Esophagus mucosa (tissue), 1 donor: ENCODE measurements at places on chromosomes 6 and 20.

GRCh38 chr6:80209430-80209829, 103.0 kb downstream of the BCKDHB start:
- no peak for ATAC-seq

GRCh38 chr6:31829633-31830283, 2.2 kb downstream of the HSPA1B start:
- no peak for ATAC-seq

DNA sequence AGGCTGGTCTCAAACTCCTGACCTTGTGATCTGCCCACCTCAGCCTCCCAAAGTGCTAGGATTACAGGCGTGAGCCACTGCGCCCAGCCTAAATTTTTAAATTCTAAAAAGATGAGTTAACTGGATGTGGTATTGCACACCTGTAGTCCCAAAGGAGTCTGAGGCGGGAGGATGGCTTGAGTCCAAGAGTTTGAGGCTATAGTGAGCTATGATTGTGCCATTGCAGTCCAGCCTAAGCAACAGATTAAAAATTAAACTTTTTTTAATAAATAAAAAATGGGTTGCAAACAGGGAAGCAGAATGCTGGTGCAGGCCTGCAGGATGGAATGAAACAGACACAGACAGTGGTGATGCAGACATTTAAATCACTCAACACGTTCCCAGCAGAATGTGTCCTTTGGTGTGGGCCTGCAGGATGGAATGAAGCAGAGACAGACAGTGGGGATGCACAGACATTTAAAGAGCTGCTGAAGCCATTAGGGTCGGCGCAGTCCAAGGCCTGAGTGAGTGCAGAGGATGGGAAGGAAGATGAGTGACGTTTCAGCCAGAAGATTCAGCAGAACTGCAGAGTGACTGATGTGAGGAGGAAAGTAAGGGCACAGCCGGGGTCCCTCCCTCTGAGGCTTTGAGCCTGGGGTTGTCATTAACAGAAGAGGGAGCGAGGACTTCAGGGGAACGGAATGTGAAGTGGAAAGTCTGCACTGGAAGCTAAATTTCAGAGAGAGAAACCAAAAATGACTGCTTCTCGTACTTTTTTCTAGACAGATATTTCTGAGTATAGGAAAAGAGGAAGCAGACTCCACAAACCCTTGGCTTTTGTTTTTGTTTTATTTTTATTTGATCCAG, 117.5 kb downstream of the RIN2 start:
- ATAC-seq, result no peak

GRCh38 chr6:73585566-73586415, 65.0 kb upstream of the EEF1A1 start:
- peak; percentile 53 for ATAC-seq

DNA sequence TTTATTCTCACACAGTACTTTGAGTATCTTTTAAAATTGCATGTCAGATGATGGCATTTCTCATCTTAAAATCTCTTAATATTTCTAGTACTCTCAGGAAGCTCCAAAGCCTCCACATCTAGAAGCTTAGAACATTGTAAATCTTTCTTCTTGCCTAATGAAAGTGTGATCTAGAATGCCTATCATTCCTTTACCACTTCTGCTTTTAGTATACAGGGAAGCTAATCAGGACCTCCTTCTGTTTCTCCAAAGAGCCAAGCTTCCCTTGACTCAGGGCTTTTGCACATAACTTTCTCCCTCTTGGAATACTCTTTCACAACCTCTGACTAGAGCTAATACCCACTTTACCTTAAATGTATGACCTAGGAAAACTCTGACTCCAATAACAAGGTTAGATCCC, 7.5 kb upstream of the ELOVL4 start:
- no peak for ATAC-seq

DNA sequence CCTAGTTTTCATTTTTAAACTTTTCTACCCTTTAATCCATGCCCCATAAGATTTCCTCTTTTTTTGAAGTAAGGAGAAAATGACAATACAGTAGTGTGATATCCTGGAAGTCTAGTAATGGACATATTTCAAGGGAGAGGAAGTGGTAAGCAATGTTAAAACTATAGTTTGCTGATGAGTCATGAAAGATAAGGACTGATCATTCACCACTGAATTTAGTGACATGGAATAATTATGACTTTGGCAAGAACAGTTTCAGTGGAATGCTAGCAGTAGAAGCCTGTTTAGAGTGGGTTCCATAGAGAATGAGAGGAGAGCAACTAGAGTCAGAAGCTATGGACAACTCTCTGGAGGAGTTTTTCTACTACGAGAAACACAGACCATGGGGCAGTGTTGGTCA, 24.9 kb upstream of the SLC2A12 start:
- ATAC-seq, result no peak

DNA sequence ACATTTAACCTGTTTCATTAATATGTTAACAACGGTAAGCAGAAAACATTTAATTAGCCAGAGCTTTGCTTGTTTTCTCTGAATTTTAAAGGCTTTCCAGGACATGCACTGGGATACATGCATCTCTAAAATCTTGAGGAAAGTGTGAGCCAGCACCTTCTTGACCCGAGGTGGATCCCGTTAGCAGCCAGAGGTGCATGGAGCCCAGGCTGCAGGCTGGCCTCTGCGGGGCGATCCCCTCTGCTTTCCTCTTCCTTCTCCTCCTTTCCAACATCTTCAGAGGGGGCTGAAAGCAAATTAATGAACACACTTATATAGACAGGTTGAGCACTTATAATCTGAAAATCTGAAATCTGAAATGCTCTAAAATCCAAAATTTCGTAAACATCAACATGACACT, 128.7 kb upstream of the CST7 start:
- no peak for ATAC-seq

- no peak for ATAC-seq
Measured at GRCh38 chr6:43444582-43444981, 10.8 kb downstream of the DLK2 start.

- ATAC-seq, result no peak
Measured at GRCh38 chr6:146543940-146544615, 445 bp downstream of the RAB32 start.

- no peak for ATAC-seq
Measured at GRCh38 chr20:49479785-49480184, 2.7 kb downstream of the KCNB1 start.

- no peak for ATAC-seq
Measured at GRCh38 chr6:63565727-63566596, 6.3 kb upstream of the LOC128125822 start.

DNA sequence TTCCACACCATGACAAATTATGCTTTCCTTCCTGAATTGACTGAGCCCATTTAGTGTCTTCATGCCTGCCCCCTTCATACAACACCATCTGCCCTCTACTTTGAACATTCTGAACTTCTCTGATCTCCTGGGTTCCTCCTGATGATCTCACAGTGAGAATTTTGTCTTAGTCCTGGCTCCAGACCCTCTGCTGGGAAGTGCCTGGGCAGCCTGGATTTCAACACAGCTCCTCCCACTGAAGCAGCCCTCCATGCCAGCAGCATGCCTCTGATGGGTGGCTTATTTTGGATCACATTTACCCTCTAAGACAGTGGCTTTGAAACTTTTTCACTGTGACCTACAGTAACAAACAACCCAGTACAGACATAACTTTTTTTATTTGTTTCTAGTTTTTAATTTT, 41.5 kb downstream of the DSE start:
- ATAC-seq, result no peak

DNA sequence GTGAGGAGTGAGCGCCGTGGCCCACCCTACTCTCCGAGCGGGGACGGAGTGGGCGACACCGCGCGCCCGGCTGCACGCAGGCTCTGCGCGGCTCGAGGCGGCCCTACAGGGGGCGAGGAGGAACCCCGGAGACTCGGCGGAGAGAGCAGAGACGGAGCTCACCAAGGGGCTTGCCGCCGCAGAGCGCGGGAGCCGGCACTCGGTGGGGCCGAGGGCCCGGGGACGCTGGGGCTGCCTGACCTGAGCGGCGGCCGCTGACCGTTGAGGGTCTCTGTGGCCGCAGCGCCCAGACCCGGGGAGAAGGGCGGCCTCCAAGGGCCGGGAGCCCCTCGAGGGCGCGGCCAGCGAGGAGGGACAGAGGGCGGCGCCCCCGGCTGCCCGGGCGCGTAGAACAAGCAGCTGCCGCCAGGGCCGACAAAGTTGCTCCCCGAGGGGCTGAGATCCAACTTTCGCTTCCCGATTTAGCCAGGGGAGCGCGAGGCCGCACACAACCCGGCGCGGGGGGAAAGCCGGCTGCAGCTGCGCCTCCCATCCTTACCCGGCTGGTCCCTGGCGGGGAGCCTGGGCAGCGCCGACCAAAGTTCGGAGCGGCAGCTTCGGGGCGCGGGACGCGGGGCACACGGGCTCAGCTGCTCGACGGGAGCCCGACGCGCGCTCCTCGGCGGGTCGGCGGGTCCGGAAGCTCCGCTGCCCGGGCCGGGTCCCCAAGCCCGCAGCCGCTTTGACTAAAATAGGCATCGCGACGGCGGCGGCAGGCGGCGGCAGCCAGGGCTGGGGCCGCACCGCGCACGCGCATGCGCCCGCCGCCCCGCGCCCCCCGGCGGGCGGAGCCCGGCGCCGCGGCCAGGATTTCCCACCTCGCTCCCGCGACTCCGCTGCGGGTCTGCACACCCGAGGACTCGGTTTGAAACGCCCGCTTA, 43.1 kb downstream of the POPDC3 start:
- peak; percentile 44 for ATAC-seq

GRCh38 chr6:53924277-53924676, 129.5 kb downstream of the LRRC1 start:
- no peak for ATAC-seq

DNA sequence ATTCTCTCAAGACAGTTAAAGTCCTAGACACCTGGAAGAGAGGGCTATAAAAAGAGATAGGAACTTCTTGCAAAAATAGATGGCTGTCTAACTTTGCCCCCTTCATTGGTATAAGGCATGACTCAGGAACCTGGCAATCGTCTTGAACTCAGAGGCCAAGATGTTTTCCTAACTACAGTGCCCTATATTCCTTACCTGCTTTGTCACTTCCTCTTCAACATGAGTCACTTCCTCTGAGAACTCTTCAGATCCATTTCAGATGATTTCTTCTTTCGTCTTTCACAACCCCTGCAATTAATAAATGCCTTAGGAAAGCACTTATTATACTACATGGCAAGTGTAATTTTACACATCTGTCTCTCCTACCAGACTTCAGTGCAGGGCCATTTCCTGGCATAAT, 83.5 kb downstream of the HAO1 start:
- ATAC-seq, result peak; percentile 72

- ATAC-seq, result no peak
Measured at GRCh38 chr20:8362457-8362856, 230.4 kb downstream of the PLCB1 start.

DNA sequence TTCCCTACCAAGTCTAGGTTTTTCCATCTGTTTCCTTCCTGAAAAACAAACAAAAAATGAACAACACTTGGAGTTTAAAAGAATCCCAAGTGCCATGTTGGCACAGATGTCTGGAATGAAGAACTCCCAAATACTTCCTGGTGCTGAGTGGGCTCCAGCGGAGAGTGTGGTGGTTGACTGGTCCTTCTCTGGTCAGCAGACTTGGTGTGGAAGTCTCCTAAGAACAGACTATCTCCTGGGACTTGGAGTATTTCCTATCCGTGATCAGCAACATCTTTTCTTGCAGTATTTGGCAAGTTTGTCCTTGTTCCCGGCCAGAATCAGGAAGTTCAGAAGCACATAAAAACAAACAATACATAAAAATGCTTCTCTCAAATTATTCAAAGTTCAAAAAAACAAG, 154.1 kb downstream of the MTFR2 start:
- ATAC-seq, result no peak

GRCh38 chr20:46215913-46216707, 92.2 kb downstream of the CDH22 start:
- no peak for ATAC-seq
